ENCODE measurements at places on chromosomes 11 and 22.

- H3K27ac ChIP-seq: no peak overlapping the region
- no peaks in the 10 kb centered on the region for H3K36me3 ChIP-seq
- H3K27me3 ChIP-seq: no peaks in the 10 kb centered on the region
- no peak overlapping the region for H3K4me3 ChIP-seq
- no peaks in the 10 kb centered on the region for H3K4me1 ChIP-seq
These were observed 99.3 kb upstream of the FAT3 start for GRCh38 chr11:92125321-92125720.

- no peak overlapping the region for H3K27ac ChIP-seq
- H3K27me3 ChIP-seq: peaks cover 5% of the 10 kb centered on the region
- H3K36me3 ChIP-seq: no peaks in the 10 kb centered on the region
- no peaks in the 10 kb centered on the region for H3K4me1 ChIP-seq
- H3K4me3 ChIP-seq: no peak overlapping the region
These were observed 5.1 kb downstream of the CCDC89 start for GRCh38 chr11:85680897-85681296.

GRCh38 chr11:43914466-43914865, 28.0 kb upstream of the C11orf96 start:
- no peaks in the 10 kb centered on the region for H3K27me3 ChIP-seq
- no peaks in the 10 kb centered on the region for H3K4me1 ChIP-seq
- DNase-seq: no peak

DNA sequence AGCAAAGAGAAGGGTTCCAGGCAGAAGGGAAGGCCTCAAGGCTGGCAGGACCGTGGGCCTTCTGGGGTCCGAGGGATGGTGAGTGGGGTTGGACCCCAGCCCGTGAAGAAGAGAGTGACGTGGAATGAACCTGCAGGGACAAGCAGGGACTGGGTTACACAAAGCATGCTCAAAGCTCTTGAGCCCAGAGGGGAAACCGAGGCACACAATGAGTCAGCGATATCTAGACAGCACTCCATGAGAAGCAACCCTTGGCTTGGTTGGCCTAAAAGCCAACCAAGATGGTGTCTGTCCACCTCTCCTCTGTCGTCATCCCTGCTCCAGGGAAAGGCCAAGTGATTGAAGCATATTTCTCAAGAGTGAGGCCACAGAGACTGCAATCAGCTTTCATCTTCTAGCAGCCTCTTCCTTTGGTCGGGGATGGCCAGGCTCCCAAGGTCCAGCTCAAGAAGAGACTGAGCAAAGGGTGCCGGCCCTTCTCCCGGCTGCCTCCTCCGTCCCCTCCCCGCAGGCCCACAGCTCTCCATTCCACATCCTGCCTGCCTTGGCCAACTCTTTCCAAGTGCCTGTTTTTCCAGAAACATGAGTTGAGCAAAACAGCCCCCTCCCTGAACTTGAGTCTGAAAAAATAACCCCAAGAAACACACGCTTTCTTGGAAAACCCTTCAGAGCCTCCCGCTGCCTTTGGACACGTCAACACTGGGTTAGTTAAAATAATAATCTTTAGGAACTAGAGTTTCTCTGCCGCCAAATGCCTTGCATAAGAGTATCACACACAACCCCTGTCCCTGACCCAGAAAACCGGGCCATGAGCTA, 556.6 kb downstream of the MIAT start:
- no peaks in the 10 kb centered on the region for H3K4me1 ChIP-seq
- no peaks in the 10 kb centered on the region for H3K27me3 ChIP-seq
- no peaks in the 10 kb centered on the region for H3K36me3 ChIP-seq
- DNase-seq: no peak

GRCh38 chr22:29299136-29299900, 7.1 kb upstream of the GAS2L1 start:
- H3K27ac ChIP-seq: no peak overlapping the region
- H3K4me3 ChIP-seq: no peak overlapping the region
- H3K36me3 ChIP-seq: peaks cover 52% of the 10 kb centered on the region
- H3K27me3 ChIP-seq: peaks cover 3% of the 10 kb centered on the region
- no peak for DNase-seq
- no peaks in the 10 kb centered on the region for H3K4me1 ChIP-seq

Measured in CD8-positive, alpha-beta memory T cell (primary cell).